Activated naive CD4-positive, alpha-beta T cell treated with anti-CD3 and anti-CD28 coated beads, Interleukin-2, amount 50 U/mL, for 16 hours (primary cell): ENCODE measurements at places on chromosomes 4 and X.

DNA sequence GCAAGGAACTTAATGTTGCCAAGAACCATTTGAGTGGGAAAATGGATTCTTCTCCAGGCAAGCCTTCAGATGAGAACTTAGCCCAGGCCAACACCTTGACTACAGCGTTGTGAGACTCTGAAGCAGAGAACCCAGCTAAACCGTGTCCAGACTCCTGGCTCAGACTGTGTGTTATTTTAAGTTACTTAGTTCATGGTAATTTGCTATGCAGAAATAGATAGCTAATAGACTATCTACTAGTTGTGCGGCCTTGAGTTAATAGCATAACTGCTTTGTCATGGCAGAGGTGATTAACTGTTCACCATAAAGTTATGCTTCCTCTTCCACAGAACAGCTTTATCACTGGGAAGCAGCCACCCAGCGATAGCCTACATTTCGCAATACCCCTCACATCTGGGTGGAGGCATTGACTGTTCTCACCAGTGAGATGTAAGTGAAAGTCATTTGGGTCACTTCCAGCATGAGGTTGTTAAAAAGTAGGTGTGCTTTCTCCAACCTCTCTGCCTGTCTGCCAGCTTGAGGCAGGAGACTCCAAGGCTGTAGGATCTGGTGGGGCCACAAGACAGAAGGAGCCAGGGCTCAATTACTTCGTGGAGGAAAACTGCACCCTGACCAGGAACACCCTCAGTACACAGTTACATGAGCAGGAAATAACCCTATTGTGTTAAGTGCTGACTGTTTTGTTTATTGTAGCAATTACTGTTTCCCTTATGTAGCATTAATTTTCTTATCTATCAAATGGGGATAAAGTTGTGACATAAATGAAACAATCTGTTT lies 94.2 kb downstream of the GPAT3 start:
- DNase-seq = no peak

- DNase-seq = no peak
Observed at GRCh38 chr4:38949411-38950051, 81.9 kb downstream of the FAM114A1 start.

DNA sequence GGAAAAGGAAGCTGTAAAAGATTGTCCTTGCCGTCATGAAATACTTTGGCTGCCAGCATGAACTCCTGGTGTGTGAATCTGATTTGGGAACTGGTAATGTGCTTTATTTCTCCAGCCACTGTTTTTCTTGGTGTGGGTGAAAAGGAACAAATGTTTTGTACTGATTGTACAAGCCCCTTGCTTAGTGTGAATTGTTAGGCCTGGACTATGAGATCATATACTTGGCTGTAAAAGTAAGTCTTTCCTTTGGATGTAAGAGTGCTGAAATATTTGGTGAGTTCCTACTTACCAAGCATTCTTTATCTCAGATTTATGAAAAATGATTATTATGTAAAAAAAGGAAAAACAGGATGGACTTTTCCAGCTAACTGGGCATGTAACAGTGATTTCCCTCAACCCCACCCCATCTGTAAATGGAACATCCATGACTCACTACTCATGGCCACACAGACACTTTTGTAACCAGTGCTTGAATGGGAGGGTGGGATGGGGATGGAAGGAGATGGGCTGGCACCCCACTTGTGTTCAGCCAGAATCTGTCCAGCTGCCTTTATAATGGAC lies 6.3 kb downstream of the FNIP2 start:
- no peak for DNase-seq

DNA sequence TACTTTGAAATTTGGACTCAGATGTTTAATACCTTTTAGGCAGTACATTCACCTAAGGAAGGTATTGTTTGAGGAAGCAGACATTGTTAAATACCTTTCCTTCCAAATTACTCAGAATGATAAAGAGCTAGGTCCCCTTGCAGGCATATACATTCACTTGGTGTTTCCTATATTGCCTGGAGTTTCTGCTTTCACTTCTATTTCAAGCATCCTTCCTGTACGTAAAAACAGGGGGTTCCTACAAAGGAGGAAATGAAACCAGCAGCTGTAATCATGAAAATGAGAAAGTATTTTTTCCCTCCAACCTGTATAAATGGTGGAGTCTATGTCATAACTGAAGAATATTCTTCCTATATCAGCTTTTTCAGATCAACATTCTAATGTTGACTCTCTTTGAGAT lies 90.4 kb upstream of the RASGEF1B start:
- no peak for DNase-seq

- DNase-seq = no peak
Observed at GRCh38 chr4:4726051-4726450, 133.4 kb upstream of the MSX1 start.

DNA sequence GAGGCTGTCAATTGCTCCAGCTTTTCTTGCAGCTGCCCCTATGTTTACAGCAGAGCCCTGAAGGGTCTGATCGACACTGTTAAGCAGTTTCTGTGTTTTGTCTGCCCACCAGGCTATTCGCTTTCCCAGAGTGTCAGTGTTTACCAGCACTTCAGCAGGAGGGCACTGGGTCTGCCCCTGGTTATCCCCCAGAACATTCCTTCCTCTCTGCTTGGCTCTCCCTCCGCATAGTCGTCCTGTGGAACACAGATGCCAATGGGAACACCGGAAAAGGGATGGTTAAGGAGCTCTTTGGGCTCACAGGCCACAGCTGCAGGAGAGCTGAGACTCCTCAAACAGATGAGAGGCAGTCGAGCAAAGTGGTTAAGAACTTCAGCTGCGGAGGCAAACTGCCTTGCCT lies 71.3 kb upstream of the FBXW7 start:
- no peak for DNase-seq

DNA sequence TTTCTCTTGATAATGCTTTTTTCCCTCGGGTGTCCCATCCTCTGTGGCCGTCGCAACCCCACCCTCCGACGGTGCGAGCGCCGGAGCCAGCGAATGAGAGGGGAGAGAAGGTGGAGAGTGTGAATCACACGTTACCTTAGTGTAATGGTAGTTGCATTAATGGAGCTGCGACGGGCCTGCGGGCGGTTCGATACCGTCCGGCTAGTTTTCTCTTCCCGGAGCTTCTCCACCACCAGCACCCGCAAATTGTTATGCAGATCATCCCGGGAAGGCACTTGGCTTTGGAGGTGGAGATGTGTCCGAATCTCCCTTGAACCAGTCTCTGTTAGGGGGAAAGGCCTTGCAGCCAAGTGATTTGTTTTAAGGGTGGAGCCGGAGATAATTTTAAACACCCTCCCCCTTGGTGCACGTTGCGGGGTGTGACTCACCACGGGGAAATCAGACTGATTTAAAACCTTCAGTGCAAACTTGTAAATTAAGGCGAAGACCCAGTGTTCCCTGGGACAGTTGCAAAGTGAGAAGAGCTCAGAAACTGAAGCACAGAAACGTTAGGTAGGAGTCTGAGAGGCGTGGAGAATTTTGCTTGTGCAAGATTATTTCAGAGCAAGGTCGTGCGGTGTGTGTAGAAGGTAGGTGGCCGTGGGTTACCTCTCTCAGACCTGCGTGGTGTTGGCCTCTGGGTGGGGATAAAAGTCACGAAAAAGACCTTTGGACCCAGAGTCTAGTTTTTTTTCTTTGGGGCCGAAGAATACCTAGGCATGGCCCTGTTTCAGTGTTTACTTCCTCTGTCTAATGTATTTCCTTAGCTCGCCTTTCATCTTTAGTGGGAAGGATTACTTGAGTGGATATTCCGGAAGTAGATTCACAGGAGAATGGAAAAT lies 1.3 kb downstream of the AFF1 start:
- peak; percentile 78 for DNase-seq

DNA sequence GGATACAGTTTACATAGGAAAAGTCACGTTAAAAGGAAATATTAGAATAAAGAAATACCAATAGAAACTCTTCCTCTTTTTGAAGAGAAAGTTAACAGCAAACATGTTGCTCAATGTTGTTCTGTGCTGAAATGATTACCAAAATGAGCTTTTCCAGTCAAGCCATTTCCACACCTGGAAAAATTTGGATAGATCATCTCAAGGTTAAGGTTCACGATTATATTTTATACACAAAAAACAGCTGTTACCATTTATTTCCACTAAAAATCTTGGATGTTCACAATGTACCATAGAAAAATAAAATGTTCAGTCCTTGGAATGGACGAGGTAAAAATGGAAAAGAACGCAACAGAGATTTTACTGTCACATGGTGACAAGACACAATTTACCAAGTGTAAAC lies 218.7 kb downstream of the SCFD2 start:
- no peak for DNase-seq

GRCh38 chrX:154715825-154716224 lies 35.1 kb downstream of the GAB3 start:
- DNase-seq = no peak

- DNase-seq = no peak
Observed at GRCh38 chr4:155599085-155599484, 67.6 kb upstream of the GUCY1A1 start.

- DNase-seq = no peak
Observed at GRCh38 chr4:152896811-152897210, 39.3 kb upstream of the FHDC1 start.

GRCh38 chr4:151567056-151567455 lies 158.1 kb downstream of the FHIP1A start:
- DNase-seq = no peak

DNA sequence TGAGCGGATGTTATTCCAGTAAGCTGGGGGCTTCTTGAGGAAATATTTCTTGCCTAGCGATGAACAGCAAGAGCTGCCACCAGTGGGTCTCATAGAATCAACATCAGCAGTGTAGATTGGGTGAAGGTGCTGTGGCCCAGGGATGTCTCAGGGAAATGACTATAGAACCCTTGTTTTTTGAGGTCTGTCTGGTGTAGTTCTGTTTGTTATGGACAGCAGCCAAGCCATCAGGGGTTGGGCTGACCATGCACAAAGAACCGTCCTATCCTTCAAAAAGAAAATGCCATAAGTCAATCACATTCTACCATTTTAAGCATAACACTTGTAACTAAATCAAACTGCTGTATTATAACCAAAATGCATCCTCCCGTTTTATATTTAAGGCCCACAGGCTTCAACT lies 17.3 kb upstream of the C1GALT1C1 start:
- no peak for DNase-seq

DNA sequence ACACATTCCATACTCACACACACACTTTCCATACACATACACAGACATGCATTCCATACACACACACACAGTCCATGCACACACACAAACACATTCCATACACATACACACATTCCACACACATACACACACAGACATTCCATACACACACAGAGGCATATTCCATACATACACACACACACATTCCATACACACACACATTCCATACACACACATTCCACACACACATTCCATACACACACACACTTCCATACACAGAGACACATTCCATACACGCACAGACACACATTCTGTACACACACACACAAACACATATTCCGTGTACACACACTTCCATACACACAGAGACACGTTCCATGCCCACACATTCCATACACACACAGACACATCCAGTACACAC lies 14.8 kb downstream of the LINC00632 start:
- DNase-seq = no peak

DNA sequence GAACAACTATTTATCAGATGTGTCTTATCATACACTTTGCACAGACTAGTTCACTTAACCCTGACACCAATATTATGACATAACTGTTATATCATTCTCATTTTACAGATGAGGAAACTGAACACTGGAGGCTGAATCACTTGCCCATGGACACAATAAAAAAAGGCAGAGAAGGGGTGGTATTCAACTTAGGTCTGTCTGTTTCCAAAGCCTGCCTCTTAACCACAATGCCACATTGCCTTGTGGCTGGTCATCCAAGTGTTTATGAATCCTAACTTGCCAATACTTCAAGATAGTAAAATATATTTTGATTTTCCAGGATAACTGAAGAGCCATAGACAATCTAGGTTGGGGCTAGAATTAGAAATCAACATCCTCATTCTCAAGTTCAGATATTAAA lies 327.8 kb downstream of the NR3C2 start:
- DNase-seq = no peak

DNA sequence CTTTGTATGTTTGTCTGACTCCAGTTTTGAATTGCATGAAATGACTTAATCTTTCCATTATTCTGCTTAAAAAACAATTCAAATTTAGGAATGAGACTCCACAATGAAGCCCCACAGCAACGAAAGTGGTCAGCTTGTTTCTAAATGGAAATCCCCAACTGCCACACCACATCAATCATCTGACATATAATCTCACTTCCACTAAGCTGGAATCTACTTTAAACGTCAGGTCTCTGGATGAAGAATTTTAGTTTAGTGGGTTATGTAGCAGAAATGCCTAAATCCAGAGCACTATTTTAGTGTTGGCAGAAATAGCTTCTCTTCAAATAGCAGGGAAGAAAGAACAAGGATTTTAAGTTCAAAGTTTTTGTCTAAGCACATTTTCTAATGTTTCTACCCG lies 1.7 kb upstream of the BMP2K start:
- no peak for DNase-seq

DNA sequence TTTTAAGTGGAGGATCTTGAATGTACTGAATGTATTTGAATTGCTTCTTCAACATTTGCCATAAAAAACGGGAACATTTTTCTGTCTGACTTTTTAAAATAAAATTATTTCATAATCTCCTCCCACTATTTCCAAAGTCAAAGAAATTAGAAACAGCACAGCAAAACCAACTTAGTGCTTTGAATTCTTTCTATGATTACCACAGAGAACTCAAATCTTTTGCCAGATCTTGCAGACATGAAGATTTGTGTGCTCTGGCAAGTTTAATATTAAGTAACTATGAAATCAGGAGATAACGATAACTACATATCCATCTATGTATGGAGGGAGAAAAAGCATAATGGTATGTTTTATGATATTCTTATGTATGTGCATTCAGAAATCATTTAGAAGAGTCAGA lies 982.2 kb downstream of the PCDH7 start:
- DNase-seq = no peak

GRCh38 chr4:38782452-38783108 lies at the start of gene TLR10:
Gene TLR10, minus strand, starts transcription at chr4:38782990. Its CDS starts 7,400 bp downstream, at chr4:38775590.
- DNase-seq = peak; percentile 25

GRCh38 chrX:129945131-129945530 lies 37.3 kb upstream of the BCORL1 start:
- DNase-seq = no peak

DNA sequence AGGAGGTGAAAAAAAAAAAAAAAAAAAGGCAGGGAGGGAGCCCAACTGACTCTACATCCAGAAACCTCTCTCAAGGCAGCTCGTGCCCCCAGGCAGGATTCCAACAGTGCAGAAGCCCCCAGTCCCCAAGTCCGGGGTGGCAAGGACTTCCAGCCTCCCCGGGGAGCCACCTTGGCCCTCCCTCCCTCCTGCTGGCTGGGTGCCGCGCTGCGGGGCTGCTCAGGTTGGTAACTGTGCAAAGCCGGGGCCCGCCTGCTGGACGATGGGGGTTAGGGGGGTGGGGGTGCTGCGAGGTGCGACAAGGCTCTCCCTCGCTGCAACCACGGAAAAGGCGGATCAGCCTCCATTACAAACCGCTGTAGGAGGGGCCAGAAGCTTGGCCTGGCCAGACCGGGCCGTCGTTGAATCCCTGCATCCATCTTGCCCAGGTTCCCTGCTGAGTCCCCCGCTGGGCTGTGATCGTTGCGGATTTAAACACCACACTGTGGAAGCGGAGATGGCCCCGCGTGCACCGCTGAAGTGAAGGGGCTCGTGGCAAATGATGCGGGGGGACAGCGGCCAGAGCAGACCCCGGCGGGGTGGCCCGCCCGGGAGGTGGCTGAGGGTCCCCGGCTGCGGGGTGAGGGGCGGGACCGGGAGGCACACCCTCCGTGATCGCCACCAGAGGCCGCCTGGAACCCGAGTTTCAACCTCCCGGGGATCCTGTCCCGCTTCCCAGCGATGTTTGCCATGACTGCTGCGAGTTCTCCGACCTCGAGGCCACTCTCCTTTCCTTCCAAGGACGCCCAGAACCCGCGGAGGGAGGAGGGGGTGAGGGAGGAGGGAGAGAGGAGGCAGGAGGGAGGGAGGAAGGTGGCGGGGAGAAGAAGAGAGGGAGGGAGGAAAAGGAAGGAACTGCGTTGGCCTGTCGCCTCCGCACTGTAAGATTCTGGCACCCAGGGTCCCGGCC lies 58.0 kb upstream of the DDX3X start:
- peak; percentile 46 for DNase-seq
